Stimulated activated CD4-positive, alpha-beta T cell treated with anti-CD3 and anti-CD28 coated beads, Interleukin-4, amount 100 ng/mL, for 48 hours (primary cell): ENCODE measurements at places on chromosomes 6 and 20.

GRCh38 chr6:146087386-146087785 is 58.5 kb downstream of the GRM1 start:
- no peak for DNase-seq

GRCh38 chr6:159221486-159222170 is 52.4 kb downstream of the FNDC1 start:
- no peak for DNase-seq

GRCh38 chr6:31020057-31020456 is 9.8 kb downstream of the MUC22 start:
- DNase-seq, result no peak

DNA sequence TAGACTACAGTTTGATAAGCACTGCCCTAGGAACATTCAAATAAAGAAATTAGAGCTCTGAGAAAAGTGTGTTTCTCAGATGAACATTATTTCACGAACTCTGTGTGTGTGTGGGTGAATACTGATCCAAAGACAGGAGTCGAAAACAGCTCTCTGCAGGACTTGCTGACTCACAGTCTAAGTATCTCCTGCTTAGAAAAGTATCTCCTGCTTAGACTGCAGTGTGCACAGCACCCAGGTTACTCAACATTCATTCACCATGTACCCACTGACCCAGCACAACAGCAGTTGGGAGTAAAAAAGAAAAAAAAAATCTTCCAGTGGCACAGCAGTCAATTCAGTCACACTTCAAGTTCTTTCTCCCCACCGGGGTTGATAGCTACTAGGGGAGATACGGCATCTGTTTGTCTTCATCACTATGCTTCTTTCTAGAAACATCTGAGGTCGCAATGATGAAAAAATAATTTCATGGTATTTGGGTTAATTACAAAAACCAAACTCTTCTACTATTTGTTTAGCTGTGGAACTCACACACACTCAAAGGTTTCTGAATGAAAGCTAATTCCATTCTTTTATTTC is 48.0 kb downstream of the GCLC start:
- no peak for DNase-seq

DNA sequence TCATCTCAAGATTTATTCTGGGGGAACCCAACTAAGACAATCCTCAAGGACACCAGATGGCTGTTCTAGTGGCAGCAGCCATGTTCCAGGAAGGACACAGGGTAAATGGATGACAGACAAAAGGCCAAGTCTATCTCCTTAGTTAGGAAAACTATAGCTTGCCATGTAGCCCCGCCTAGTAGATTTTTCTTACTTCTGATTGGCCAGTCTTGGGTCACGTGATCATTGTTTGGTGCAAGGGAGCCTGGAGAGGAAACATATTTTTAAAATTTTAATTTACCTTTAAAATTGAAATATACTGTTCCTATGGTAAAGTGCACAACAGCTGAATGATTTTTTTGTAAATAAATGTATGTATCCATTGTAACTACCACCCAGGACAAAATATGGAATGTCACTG is 4.4 kb upstream of the KCNS1 start:
- no peak for DNase-seq

- DNase-seq, result no peak
Observed at GRCh38 chr6:64270083-64270482, 634.5 kb downstream of the PHF3 start.

GRCh38 chr20:43895235-43895634 is 19.4 kb upstream of the TOX2 start:
- no peak for DNase-seq

DNA sequence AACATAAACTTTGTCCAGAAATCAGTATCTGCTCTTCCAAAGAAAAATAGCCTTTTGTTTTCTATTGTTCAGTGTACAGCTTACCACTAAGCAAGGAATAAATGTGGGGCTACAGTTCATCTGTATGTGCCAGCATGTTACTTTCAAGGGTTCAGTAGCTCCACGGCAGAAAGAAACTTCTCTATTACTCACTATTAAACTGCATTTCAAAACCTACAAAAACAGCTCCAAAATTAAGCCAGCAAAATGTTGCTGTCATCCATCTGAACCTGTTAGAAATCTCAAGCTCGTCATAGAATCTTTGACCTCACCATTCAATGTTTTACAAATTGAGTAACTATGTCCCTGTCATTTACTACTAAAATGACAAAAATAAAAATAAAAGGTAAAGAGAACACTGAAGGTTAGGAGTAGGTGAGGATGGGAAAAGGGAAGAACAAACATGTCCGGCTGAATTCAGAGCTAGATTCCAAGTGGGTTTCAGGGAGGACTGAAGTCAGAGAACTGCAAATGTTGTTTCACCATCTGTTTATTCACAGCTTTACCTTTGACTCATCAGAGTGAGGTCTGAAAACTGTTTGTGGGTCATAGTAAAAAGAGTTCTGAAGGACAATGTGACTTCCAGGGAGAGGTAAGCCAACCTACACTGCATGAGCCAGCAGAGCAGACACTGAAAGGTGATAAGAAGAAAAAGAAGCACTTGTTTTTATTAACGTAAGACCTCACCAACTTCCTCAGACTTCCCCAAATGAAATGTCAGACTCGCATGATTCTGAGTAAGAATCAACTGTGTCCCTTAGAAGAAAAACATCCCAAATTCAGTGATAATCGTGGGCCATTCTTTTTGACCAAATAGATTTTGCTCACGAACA is 62.0 kb downstream of the ATXN1 start:
- DNase-seq, result no peak

DNA sequence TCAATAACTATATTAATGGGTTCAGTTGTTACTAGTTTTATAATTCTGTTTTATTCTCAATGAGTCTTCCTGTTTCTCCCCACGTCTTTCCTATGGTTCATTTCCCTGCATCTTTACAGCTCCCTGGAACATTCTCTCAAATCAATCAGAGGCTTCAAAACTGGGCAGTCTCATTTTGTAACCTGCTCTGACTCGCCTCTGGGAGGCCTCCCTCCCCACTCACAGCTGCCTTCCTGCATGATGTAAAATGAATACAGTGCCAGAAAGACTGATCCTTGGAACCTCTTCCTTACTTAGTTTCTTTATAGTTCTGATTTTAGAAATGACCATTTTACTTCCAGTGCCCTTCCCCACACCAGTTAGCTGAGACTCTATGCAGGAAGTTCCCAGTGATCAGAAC is 103.9 kb downstream of the ESR1 start:
- DNase-seq, result no peak

DNA sequence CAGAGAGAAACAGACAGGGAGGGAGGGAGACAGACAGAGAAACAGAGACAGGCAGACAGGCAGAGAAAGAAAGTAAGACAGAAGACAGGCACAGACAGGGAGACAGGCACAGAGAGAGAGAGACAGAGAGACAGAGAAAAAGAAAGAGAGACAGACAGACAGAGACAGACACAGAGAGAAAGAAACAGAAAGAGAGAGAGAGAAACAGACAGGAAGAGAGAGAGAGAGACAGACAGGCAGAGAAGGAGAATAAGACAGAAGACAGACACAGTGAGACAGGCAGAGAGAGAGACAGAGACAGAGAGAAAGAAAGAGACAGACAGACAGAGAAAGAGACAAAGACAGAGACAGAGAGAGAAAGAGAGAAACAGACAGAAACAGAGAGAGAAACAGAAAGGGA is 754.8 kb upstream of the DEFB115 start:
- DNase-seq, result no peak

DNA sequence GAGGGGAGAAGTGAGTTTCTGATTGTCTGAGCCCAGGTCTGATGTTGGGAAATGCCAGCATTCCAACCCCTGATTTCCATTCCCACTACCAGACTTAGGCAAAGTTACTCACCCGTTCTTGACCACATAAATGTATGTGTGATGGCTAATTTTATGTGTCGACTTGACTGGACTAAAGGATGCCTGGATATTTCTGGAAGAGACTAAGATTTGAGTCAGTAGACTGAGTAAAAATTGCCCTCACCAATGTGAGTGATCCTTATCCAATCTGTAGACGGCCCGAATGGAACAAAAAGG is 95.8 kb upstream of the TAB2 start:
- DNase-seq, result no peak

- DNase-seq, result no peak
Observed at GRCh38 chr6:149357726-149358538, 40.4 kb downstream of the TAB2 start.
